Liver (tissue), 10 donors: ENCODE measurements at places on chromosomes 2 and 18. TPM values are rescaled to one million over a fixed set of nuclear protein-coding genes. Genes with fewer than 3 reads are reported as not detected.
A peak's percentile ranks its signal among the peaks of the same experiment; 100 is the strongest.

The ANKRD62 gene
- total RNA-seq, result under 0.01 TPM

The GALR1 gene
- not detected for total RNA-seq

The DHRS9 gene
- 0.93 TPM for total RNA-seq

The TDRD15 gene
- total RNA-seq, result 0.59 TPM

The GBX2 gene
- total RNA-seq, result not detected

The LINC00305 gene
- total RNA-seq, result not detected

The SLC30A3 gene
- total RNA-seq, result not detected

DNA sequence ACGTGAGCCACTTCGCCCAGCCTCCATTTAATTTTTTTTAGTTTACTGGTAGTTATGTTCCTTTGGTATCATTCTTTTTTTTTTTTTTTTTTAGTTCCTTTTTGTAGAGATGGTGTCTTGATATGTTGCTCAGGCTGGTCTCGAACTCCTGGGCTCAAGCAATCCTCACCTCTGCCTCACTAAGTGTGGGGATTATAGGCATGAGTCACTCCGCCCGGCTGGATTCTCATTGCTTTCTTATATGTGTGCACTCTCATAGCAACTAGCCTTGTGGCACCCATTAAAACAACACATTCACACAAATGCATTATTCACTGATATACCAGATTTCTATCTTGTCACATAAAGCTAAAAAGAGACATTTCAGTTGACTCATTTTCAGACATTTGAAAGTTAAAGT is 4.2 kb downstream of the TTC27 start:
- no peak for DNase-seq

- DNase-seq, result no peak
Measured at GRCh38 chr2:119647440-119648169, 31.4 kb upstream of the TMEM177 start.

GRCh38 chr2:161952783-161953191 is 121.2 kb downstream of the DPP4 start:
- DNase-seq, result no peak

DNA sequence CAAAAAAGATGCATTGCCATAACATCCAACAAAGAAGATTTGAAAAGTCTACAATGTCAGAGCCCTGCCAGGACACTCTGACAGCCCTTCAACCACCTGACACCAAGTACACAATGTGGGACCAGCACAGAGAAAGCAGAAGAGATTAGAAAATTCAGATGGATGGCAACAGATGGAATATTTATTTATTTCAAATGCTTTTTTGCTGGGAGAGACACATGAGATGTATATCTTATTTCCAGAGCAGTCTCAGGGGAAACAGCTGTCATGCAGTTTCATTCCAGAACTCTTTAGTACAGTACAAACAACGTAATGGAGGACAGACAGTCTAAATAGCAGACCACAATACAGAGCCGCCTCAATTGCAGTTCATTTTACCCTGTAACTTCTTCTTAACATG is 110.1 kb downstream of the MAIP1 start:
- DNase-seq, result no peak

DNA sequence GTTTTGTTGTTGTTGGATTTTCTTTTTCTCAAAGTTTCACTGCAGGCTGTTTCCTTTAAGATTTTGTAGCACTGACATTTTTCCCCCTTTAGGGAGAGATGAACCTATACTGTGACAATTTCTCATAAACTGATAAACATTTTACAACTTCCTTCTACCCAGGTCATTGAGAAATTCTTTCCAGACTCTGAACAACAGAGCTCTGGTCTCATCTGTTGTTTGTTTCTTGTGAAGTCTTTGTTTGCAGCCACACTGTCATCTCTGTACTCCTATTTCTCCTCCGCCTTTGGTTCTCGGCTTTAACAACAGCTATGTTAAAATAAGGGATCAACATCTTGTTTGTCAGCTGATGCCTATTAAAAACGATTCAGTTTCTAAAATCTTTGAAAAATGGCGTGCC is 167.6 kb downstream of the VWC2L start:
- no peak for DNase-seq

- DNase-seq, result no peak
Measured at GRCh38 chr2:20986024-20986939, 57.6 kb downstream of the APOB start.

GRCh38 chr18:62289047-62289446 is 36.1 kb upstream of the TNFRSF11A start:
- DNase-seq, result no peak

GRCh38 chr2:147634826-147635225 is 210.0 kb upstream of the ACVR2A start:
- no peak for DNase-seq

GRCh38 chr2:122643725-122644329 is 888.4 kb downstream of the TSN start:
- no peak for DNase-seq

- DNase-seq, result no peak
Measured at GRCh38 chr2:188414411-188414810, 122.7 kb downstream of the GULP1 start.

GRCh38 chr2:949384-950079 is 1.1 kb upstream of the SNTG2 start:
- no peak for DNase-seq

DNA sequence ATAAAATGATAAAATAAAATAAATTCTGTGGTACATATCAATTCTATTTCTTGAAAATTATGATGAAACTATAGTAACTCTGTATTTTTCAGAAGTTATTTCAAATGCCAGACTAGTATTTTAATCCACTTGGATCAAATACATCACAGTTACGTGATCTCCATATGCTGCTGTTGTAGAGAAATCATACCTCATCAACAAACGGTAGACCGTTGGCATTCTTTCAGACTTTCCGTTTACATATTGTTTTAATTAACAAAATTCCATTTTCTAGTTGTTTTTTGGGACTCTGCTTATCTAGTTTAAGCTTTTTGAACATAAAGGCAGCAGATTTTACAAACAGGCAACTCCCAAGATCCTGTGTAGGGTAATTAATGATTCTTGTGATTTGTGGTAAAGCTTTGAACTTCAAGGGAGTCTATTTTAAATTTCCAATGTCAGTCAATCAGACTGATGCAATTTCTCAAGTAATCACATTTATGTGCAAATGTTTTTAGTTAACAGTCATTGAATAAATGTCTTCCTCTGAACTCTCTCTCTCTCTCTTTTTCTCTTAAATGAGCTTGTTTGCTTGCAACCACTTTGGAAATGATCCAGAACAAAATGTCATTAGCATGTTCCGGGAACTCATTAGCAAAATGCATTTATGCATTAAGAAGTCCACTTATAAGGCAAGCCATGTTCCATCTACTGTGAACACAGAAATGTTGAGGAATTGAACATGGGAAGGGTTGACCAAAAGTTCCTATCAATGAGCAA is 31.8 kb downstream of the NYAP2 start:
- no peak for DNase-seq

DNA sequence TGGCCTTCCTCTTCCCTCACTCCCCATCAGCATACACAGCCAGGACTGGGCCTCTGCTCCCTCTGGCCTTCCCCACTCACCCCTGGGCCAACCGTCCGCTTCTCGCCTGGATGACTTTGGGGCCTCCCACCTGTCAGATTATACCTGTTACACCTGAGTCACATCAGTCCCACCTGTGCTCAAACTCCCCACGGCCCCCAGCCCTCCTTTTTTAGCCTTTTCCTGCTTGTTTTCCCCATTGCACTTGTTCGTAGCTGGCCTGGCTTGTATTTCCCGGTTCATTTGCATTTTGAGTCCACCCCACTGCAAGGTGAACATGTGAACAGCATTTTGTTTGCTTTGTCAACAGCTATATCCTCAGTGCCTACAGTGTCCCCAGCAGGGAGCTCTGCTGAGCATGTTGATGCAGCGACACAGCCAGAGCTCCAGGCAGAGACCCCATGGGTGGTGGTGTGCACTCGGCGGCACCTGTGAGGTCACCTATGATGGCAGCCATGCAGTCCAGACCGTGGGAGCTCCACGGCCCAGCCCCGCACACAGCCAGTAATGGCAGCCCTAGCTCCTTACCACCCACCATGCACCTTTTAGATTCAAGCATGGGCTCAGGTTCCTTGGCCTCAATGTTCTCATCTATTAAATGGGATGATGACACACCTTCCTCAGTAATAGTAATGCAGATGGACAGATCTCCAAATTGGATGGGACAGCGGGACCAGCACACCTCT is 276.4 kb upstream of the HS6ST1 start:
- DNase-seq, result peak; percentile 35

GRCh38 chr2:162056796-162057399 is 17.1 kb downstream of the DPP4 start:
- DNase-seq, result no peak
